A549 treated with CORT108297 at 1 μM for 4 hours (cell line): ENCODE measurements at places on chromosomes 13 and 19. TPM values are rescaled to one million over a fixed set of nuclear protein-coding genes. Genes with fewer than 3 reads are reported as not detected.

Gene KLK15
- not detected in 5 replicates for total RNA-seq

Gene TEKTIP1
- total RNA-seq: 0.21 TPM in 1 of 5 replicates, not detected in the others

Gene CD70
- total RNA-seq: 13.2 to 28.7 TPM (median 26.0 TPM) in 5 replicates

Gene WDR88
- total RNA-seq: 0.09 to 0.52 TPM (median 0.15 TPM) in 3 of 5 replicates, not detected in the others
